ENCODE measurements at places on chromosomes 6 and 20.
A peak's percentile ranks its signal among the peaks of the same experiment; 100 is the strongest.

- no peak for DNase-seq
- H3K4me1 ChIP-seq = peaks cover 20% of the 10 kb centered on the region
- peak overlapping the region; percentile 95 for H3K27ac ChIP-seq
- no peaks in the 10 kb centered on the region for H3K36me3 ChIP-seq
- no peaks in the 10 kb centered on the region for H3K27me3 ChIP-seq
- H3K4me3 ChIP-seq = peak overlapping the region; percentile 95
These were observed 1.5 kb upstream of the GMEB2 start for GRCh38 chr20:63628246-63628975.

GRCh38 chr6:132192631-132193030, 208.6 kb downstream of the MOXD1 start:
- H3K27ac ChIP-seq = no peak overlapping the region
- no peaks in the 10 kb centered on the region for H3K4me1 ChIP-seq
- no peak overlapping the region for H3K4me3 ChIP-seq
- no peaks in the 10 kb centered on the region for H3K36me3 ChIP-seq
- H3K27me3 ChIP-seq = no peaks in the 10 kb centered on the region

GRCh38 chr6:129908858-129909257, 47.7 kb upstream of the TMEM244 start:
- no peaks in the 10 kb centered on the region for H3K27me3 ChIP-seq
- H3K4me1 ChIP-seq = no peaks in the 10 kb centered on the region
- H3K27ac ChIP-seq = no peak overlapping the region
- no peaks in the 10 kb centered on the region for H3K36me3 ChIP-seq
- no peak for DNase-seq

- H3K4me3 ChIP-seq = no peak overlapping the region
- no peak for DNase-seq
- H3K36me3 ChIP-seq = no peaks in the 10 kb centered on the region
- H3K4me1 ChIP-seq = no peaks in the 10 kb centered on the region
These were observed 28.3 kb upstream of the MDGA1 start for GRCh38 chr6:37725957-37726356.

DNA sequence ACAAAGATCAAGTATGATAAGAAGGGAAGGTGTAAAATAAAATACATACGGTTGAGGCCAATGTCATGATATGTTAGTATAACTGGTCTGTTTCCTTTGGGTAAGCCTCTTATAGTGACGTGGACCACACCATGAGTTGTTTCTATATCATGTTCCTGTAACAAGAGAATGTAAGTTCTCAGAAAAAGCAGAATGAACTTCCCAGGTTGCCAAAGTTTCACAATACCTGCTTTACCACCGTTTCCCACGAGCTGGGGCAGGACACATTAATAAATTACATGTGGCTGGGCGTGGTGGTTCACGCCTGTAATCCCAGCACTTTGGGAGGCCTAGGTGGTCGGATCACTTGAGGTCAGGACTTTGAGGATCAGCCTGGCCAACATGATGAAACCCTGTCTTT, 42.6 kb upstream of the SLA2 start:
- H3K36me3 ChIP-seq = no peaks in the 10 kb centered on the region
- no peaks in the 10 kb centered on the region for H3K4me1 ChIP-seq
- no peak for DNase-seq
- no peak overlapping the region for H3K4me3 ChIP-seq
- H3K27ac ChIP-seq = no peak overlapping the region
- H3K27me3 ChIP-seq = no peaks in the 10 kb centered on the region

- H3K36me3 ChIP-seq = no peaks in the 10 kb centered on the region
- H3K4me3 ChIP-seq = no peak overlapping the region
- no peak overlapping the region for H3K27ac ChIP-seq
- no peaks in the 10 kb centered on the region for H3K27me3 ChIP-seq
- no peak for DNase-seq
- H3K4me1 ChIP-seq = no peaks in the 10 kb centered on the region
These were observed 61.3 kb upstream of the NKX2-2 start for GRCh38 chr20:21575167-21575566.

- H3K4me1 ChIP-seq = peaks cover 36% of the 10 kb centered on the region
- H3K27ac ChIP-seq = peak overlapping the region; percentile 26
- peaks cover 20% of the 10 kb centered on the region for H3K36me3 ChIP-seq
- H3K4me3 ChIP-seq = no peak overlapping the region
These were observed 15.2 kb downstream of the RNF8 start for GRCh38 chr6:37368961-37369320.

DNA sequence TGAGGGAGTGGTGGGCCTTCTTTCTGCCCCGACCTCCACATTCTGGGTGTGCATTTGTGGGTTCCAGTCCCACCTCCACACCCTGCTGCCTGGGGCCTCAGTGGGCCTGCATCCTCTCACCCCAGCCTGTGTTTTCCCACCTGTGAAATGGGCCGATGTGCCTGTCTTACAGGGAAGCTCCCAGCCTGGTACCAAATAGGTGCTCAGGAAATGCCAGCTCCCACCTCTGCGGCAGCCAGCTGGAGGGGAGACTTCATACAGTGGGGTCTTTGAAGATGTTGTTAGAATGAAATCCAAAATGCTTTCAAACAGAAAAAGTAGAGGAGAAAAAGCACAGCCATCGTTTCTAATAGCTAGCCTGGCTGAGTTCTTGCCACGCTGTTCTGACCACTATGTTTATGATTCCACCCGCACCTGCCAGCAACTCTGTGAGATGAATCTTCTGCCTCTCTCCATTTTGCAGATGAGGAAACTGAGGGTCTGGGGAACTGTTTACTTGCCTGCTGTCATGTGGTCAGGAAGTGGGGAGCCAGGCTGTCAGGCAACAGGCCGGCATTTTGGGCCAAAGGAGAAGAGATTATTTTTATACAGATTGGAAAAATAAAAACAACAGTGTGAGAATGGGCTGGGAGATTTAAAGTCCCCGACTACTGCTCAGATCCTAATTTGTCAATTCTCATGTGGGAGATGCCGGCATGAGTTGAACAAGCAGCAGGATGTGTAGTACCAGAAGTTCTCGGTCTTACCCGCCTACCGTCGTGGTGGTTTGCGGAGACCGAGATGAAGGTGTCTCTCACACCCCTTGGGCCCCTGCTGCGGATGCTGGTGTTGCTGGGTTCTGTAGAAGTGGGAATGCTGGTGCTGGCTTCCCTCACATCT, 4.6 kb downstream of the TMEM181 start:
- no peaks in the 10 kb centered on the region for H3K36me3 ChIP-seq
- no peak overlapping the region for H3K4me3 ChIP-seq
- peaks cover 31% of the 10 kb centered on the region for H3K4me1 ChIP-seq
- no peak overlapping the region for H3K27ac ChIP-seq
- DNase-seq = no peak

DNA sequence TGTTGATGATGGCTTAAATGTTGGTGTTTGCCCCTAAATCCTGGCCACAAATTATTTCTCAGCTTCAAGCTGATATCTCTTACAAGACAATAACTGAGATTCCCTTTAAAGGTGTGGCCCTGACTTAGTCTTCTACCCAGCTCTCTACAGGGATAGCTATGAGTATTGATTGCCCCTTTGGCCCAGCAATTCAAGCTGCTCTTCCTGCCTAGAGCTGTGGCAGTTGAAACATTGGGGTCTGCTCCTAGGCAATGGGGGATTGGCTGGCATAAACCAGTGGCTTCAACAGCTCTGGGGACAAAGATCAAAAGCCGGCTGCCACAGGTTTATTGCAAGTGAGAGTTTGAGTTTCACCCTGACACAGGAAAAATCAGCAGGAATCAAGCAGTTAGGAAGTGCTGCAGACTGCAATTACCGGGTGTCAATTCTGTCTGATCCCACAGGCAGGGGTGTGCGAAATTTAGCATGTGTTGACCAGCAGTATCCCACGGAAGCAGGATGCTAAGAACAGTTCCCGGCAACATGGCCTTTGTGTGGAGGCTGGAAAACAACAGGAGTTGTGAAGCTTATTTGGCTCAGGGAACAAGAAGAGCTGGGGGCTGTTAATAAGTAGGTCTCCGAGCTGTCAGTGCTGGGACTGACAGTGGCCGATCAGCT, 66.2 kb upstream of the IYD start:
- H3K27me3 ChIP-seq = no peaks in the 10 kb centered on the region
- H3K4me1 ChIP-seq = no peaks in the 10 kb centered on the region
- no peaks in the 10 kb centered on the region for H3K36me3 ChIP-seq
- H3K27ac ChIP-seq = no peak overlapping the region

DNA sequence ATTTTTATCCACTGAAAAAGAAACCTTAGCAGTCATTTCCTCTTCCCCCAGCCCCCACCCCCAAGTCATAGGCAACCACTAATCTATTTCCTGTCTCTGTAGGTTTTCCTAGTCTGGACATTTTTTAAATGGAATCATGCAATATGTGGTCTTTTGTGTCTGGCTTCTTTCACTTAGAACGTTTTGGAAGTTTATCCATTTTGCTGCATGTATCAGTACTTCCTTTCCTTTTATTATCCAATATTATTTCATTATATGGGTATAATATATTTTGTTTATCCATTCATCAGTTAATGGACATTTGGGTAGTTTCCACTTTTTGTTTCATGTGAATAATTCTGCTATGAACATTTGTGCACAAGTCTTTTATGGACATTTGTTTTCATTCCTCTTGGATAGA, 99.3 kb upstream of the BMP5 start:
- no peaks in the 10 kb centered on the region for H3K4me1 ChIP-seq
- no peak overlapping the region for H3K4me3 ChIP-seq
- no peaks in the 10 kb centered on the region for H3K36me3 ChIP-seq
- H3K27me3 ChIP-seq = no peaks in the 10 kb centered on the region

- peak overlapping the region; percentile 13 for H3K4me3 ChIP-seq
- no peaks in the 10 kb centered on the region for H3K36me3 ChIP-seq
- DNase-seq = no peak
- H3K27me3 ChIP-seq = no peaks in the 10 kb centered on the region
- no peak overlapping the region for H3K27ac ChIP-seq
- H3K4me1 ChIP-seq = peaks cover 8% of the 10 kb centered on the region
These were observed 228.9 kb downstream of the ANKRD60 start for GRCh38 chr20:57999465-58000111.

GRCh38 chr6:33702345-33702977, 9.0 kb downstream of the UQCC2 start:
- no peak overlapping the region for H3K27ac ChIP-seq
- peaks cover 2% of the 10 kb centered on the region for H3K4me1 ChIP-seq
- no peak overlapping the region for H3K4me3 ChIP-seq
- no peak for DNase-seq
- peaks cover 9% of the 10 kb centered on the region for H3K36me3 ChIP-seq

DNA sequence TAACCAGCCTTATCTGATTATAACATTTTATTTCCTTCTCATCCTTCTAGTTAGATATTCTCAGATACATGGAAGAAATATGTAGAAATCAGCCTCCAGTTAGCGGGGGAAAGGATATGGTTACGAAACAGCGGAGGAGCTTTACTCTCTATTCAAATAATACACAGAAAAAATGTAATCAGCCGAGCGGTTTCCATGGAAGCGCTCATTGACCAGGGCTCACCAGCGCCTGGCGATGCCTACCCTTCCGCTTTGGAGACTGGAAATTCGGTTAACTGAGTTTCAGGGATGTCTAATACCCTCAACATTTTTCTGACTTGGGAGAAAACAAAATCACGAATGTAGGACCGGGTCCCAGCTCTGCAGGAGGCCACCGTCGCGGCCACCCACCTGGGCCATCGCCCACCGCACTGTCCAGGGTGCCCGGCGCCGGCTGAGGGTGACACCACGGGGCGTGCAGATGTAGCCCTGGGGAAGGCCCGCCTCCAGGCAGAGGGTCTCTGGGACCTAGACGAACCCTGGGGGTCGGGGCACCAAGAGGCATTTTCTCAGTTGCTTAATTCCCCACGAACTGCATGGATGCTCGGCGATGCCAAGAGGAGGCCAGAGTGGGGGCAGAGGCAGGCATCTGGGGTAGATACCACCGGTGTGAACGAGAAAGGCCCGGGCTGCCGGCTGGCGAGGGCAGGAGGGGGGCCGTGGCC, 1.7 kb downstream of the PRR18 start:
- H3K36me3 ChIP-seq = no peaks in the 10 kb centered on the region
- peak overlapping the region; percentile 40 for H3K4me3 ChIP-seq
- H3K27me3 ChIP-seq = peaks cover 21% of the 10 kb centered on the region

- H3K4me1 ChIP-seq = no peaks in the 10 kb centered on the region
- H3K27ac ChIP-seq = no peak overlapping the region
- no peak overlapping the region for H3K4me3 ChIP-seq
- no peaks in the 10 kb centered on the region for H3K27me3 ChIP-seq
- DNase-seq = no peak
These were observed 8.3 kb downstream of the PPP1R3G start for GRCh38 chr6:5093231-5094015.

DNA sequence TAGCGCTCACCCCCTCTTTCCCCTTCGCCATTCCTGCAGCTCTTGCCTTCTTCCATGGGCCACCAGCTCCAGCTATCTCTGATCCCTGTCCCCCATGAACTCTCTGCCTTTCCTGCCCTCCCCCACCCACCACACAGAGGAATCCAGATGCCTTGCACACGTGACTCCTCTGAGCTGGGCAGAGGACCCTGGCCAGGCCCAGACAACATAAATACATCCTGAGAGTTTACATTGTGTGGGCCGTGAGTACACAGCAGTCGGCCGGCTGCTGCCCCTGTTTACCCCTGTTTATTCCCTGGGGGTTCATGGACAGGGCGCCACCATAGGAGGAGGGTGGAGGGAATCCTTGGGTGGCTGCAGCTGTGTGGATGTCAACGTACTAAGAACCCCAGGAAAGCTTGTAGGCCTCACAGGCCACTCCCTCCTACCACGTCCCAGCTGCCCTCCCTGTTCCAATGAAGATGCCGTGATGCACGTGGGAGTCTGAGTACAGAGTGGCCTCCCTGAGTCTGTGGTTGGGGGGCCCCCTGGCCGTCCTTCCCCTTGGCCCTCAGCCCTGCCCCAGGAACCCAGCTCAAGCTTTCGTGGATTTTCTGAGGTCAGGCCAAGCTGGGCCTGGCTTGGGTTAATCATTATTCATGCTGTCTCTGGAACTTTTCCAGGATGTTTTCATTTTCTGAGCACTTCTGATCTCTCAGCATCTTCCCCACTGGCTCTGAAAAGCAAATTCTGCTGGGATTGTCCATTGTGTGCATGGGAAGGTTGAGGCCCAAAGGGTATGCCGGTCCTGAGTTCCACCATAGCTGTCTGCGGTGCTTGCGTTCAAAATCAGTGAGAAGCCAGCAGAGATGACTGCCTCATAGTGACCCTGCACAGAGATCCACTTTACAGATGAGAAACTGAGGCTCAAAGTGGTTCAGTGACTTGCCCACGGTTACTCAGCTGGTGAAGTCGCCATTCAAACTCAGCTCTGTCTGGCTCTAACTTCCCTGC, 136.3 kb downstream of the MRPL14 start:
- H3K27ac ChIP-seq = no peak overlapping the region
- H3K27me3 ChIP-seq = no peaks in the 10 kb centered on the region
- DNase-seq = no peak
- no peaks in the 10 kb centered on the region for H3K36me3 ChIP-seq
- H3K4me3 ChIP-seq = no peak overlapping the region

DNA sequence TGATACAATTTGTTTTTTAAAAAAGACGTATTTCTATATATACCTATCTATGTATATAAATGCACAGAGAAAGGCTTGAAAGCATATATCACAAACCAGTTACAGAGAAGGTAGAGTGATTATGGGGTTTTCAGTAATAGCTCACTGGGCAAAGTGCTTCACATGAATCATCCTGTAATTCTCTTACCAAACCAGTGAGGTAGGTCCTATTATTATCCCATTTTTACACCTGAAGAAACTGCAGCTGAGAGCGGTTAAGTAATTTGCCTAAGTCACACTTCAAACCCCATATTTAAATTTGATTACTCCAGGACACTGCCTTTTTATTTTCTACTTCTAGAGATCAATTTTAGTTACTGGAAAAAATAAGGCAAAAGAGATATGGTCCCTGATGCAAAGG, 4.4 kb downstream of the GSS start:
- no peaks in the 10 kb centered on the region for H3K36me3 ChIP-seq
- no peak for DNase-seq
- H3K27ac ChIP-seq = no peak overlapping the region
- no peaks in the 10 kb centered on the region for H3K27me3 ChIP-seq
- peaks cover 9% of the 10 kb centered on the region for H3K4me1 ChIP-seq

- no peaks in the 10 kb centered on the region for H3K36me3 ChIP-seq
- peaks cover 29% of the 10 kb centered on the region for H3K4me1 ChIP-seq
- no peak overlapping the region for H3K4me3 ChIP-seq
- no peak for DNase-seq
These were observed 2.1 kb upstream of the ESR1 start for GRCh38 chr6:151805286-151805840.

All from upper lobe of left lung (tissue), 6 donors.